ENCODE measurements at places on chromosomes 7 and 10.

- DNase-seq, result no peak
Observed at GRCh38 chr10:112779025-112779770, 170.8 kb upstream of the TCF7L2 start.

DNA sequence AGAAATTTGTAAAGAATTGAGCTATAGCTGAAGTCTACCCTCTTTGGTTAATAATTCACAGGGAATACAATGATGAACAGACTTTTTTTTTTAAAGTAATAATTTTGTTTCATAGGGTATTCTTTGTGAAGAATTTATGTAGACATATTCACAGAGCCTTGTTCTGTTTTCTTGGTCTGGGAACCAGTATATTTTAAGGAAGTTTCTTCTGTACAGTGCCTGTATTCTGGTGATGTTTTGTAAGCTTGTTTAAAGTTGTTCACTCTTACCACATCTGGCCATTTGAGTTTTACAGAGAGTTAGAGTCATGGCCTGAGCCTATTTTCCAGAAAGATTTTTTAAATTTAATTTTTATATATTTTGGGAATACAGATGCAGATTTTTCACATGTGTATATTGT, 70.3 kb downstream of the CCSER2 start:
- DNase-seq, result no peak

- no peak for DNase-seq
Observed at GRCh38 chr7:134995239-134996096, 9.2 kb downstream of the AGBL3 start.

DNA sequence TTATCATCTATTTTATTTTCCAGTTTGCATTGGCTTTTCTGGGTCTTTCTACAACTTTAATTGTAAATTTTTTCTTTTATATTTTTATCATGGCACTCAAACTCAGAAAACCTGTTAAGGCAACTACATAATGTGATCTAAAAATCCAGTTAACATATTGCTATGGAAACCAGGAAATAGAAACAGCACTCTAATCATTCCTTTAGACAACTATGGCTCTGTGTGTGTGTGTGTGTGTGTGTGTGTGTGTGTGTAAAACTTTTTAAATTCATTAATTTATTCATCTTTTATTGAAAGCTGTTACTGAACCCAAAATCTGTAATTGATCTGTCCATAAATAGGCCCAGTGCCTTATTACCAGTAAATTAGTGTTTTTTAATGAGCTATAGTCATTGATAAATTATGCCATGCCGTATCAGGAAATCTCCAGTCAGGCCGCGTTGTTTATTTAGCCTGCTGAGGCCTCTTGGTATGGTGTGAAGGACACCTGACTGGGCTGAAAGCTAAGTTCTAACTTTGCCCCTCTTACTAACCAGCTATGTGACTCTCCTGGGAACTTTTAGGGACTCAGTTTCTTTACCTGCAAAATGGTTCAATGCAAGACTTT, 1.5 kb upstream of the MET start:
- DNase-seq, result no peak

DNA sequence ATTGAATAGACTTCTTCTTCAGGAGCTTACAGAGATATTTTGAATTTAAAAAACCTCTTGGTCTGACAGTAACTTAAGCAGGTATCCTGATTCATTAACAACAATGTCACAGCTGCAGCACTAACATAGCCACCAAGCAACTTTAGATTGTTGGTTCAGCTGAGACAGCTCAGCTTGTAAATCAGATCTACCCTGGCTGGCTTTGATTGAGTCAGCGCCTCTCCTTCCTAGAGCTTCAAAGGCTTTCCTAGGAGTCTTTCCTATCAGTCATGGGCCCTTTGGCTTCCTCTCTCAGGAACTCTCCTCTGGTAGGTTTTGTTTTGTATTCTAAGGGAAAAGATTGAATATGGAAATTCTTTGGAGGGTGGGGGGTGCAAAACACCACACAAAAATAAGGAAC, 70.7 kb upstream of the STEAP4 start:
- no peak for DNase-seq

- no peak for DNase-seq
Observed at GRCh38 chr10:9878383-9878782, 1139.3 kb upstream of the CELF2 start.

DNA sequence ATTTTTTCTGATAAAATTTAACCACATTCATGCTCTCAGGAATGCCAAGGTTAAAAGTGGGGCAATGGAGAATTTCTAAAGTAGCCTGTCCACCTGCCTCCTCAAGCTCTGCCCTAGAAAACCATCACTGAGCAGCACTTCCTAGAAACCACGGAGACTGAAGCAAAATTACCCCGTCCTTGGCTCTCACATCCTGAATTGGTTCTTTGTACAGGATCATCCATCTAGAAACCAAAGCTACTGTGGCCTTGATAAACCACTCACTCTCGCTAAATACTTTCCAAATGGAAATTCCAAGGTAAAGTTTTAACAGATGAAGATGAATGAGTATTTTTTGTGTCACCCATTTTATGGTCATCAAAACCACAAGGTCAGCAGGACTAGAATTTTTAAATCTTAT, 96.6 kb downstream of the AVL9 start:
- DNase-seq, result no peak

- DNase-seq, result no peak
Observed at GRCh38 chr10:71990706-71991269, 26.6 kb downstream of the CHST3 start.

DNA sequence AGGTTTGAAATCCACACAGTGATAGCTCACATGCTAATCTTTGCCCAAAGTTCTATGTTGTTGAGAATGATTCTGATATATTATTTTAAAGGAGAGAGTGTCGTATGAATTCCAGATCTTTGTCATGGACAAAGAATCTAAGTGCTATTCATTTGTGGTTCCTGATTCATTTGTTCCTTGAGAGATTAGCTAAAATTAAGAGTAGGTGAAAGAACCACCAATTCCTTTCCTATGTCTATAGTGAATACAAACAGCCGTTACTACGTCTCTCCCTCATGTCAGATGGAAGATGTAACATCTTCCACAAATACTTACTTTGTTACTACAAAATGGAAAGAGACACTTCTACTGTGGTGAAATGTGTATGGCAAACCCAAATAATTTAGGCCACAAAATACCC, 3.3 kb upstream of the PLXDC2 start:
- DNase-seq, result no peak

DNA sequence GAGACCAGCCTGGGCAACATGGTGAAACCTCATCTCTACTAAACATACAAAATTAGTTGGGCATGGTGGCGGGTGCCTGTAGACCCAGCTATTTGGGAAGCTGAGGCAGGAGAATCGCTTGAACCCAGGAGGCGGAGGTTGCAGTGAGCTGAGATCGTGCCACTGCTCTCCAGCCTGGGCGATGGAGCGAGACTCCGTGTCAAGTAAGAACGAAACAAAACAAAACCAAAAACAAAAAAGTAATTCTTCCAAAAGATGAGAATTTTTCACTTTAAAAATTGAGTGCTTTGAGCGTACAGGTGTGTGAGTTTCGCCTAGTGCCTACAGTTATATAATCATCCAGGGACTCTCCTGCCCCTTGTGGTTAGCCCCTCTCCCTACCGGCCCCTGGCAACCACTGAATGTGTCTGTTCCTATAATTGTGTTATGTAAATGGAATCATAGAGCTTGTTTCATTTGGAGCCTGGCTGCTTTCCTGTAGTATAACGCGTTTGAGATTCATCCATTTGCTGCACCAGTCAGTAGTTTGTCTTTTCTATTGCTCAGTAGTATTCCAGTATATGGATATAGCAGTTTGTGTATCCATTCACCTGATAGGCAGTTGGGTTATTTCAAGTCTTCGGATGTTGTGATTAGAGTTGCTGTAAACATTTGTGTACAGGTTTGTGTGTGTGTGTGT, 80.0 kb downstream of the RBM33 start:
- no peak for DNase-seq

DNA sequence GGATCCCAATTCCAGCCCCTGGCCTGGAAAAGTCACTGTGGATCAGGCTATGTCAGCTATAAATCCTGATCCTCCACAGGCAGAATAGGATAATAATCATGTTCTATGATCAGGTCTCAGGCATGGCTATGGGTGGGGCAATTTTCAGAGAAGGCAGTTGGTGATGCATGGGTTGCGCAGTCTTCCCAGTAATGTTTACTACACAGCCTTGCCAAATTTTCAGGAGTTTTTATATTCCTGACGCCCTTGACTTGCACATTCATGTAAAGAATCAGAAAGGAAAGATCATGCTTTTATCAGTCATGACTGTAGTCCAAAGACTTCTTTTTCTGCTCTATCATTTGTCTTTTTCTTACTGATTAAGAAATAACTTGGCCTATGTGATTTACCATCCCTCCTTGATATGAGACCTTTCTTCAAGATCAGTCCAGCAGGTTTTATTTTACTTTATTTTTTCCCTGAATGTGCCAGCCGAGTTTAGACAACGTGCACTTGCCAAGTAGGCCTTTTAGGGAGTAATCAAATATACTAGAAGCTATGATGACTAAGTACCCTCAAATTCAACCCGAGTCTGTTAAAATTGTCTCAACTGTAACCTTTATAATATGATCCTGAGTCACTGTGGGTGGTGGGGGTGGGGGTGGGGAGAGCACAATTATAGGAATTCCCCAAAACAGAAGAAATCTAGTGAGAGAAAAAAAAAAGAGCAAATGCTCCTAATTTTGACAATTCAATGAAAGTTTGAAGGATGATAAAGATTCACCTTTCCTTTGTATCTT, 31.9 kb downstream of the ARL4A start:
- no peak for DNase-seq

- no peak for DNase-seq
Observed at GRCh38 chr10:131168238-131168875, 143.2 kb downstream of the TCERG1L start.

DNA sequence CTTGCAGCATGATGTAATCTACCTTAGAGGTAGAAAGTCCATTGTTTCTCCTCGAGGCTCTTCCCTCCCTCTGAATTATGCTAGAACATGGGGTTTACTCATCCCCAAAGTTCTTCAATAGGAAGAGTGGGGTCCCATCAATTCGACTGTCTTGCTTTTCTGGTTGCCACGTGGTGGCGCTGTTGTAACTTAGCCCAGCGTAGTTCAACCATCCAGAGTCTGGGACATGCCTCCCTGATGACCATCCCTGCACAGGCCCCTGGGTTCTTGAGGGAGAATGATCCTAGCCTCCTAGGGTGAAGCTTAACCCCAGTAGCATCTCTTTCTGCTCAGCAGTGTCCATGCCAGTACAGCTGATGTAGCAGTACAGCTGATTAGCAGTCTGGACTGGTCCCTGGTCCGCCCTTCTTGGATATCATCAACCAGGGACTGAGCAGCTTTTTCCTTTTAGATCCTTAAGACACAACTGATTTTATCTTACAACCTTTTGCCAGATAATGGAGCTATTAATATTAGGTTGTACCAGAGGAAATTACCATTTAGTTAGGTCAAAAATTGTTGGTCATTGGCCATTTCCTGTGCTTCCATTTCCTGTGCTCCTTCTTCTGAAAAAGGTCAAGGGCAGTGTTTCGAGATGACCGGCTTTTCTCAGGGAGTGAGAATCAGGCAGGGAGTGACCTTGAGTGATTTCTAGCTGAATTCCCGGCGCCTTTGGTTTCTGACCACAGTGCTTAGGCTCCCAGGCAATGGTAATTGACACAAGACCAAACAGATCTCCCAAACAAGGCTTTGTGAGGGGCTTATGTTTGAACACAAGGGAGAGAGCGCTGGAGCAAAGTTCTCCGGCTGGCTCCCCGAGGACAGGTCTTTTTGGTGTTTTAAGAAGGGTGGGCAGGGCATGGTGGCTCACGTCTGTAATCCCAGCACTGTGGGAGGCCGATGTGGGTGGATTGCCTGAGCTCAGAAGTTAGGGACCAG, 65.4 kb downstream of the TACC2 start:
- DNase-seq, result no peak

Measured in activated CD8-positive, alpha-beta memory T cell treated with anti-CD3 and anti-CD28 coated beads for 4 hours (primary cell).